ENCODE measurements at places on chromosomes 4 and X.

- DNase-seq, result no peak
Measured at GRCh38 chr4:139607502-139608060, 51.6 kb upstream of the SETD7 start.

- no peak for DNase-seq
Measured at GRCh38 chr4:5399790-5400421, 308.5 kb downstream of the EVC2 start.

DNA sequence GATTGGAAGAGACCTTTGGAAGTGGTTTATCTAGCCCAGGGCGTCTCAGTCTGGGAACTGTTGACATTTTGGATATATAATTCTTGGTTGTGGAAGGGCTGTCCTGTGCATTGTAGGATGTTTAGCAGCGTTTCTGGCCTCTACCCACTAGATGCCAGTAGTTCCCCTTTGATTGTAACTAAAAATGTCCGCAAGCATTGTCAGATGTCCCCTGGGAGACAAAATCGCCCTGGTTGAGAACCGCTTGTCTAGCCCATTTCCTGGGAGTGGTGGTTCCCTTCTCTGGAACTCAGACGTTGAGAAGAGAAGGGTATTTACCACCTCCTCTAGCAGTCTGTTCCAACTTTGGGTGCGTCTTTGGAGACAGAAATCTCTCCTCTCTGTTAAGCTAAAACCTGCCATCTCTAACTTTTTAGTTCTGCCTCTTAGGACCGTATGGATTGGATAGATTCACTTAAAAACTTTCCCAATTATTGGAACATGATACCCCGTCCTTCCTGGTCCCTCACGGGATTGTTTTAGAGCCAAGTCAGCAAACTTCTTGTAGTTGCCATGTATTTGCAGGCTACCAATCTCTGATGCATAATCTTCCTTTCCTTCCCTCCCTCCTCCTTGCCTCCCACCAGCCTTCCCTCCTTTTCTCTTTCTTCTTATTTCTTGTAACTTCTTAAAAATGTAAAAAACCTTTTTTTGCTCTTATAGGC lies 13.9 kb downstream of the TMEM165 start:
- no peak for DNase-seq

- DNase-seq, result no peak
Measured at GRCh38 chr4:142474398-142475087, 371.6 kb downstream of the INPP4B start.

DNA sequence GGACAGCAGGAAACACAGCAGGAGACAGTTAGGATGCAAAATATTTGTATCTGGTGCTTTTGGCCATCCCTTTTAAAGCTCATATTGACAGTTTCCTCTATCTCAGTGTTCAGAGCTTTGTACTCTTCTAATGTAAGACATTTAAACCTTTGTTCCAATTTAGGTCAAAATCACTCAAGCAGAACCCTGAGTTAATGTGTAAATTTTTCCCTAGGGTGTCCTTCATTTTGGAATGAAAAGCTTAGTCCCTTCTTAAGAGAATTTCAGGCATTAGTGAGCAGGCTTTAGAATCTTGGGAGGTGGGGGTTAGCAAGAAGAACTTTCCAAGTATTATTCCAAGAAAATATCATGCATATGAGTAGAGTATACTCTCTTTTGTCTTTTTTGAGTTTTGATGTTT lies 188.7 kb downstream of the GBA3 start:
- DNase-seq, result no peak

All from inflammatory macrophage treated with lipopolysaccharide for 1 hour (primary cell).